Activated CD8-positive, alpha-beta T cell treated with anti-CD3 and anti-CD28 coated beads, Interleukin-2, amount 10 ng/mL, durations not matched to agents 7 days and 5 days (primary cell): ENCODE measurements at places on chromosomes 13 and 19. TPM values are rescaled to one million over a fixed set of nuclear protein-coding genes. Genes with fewer than 3 reads are reported as not detected.

DNA sequence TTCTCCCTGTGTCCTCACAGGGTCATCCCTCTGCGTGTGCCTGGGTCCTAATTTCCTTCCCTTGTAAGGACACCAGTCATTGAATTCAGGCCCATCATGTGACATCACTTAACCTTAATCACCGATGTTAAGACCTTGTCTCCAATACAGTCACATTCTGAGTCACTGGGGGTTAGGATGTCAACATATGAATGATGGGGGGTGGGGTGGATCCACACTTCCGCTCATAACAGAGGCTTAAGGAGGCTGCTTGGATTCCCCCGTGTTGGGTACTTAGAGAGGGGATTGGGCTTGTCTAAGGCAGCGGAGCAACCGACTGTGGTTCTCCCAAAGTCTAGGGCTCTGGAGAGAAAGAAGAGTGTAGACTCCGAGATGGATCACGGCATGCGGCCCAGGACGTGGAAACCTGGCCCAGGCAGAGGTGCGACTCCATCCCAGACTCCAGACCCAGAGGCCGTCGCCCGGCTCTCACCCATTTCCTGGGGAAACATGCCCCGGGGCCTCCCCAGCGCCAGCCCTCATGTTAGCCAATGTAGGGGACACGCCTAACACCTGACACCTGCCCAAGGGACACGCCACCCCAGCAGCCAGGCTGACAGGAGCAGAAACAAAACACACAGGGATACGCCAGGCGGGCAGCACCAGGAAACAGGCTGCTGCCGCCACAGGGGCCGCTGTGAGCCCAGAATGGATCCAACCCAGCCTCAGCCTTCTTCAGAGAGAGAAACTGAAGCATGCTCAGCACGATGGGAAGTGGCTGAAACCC, 17.1 kb upstream of the IGLON5 start:
- H3K4me3 ChIP-seq, result no peak overlapping the region
- H3K27me3 ChIP-seq, result no peaks in the 10 kb centered on the region
- no peaks in the 10 kb centered on the region for H3K36me3 ChIP-seq
- no peak for DNase-seq
- no peak overlapping the region for H3K27ac ChIP-seq
- no peaks in the 10 kb centered on the region for H3K4me1 ChIP-seq

GRCh38 chr19:45275370-45275971, 24.4 kb downstream of the MARK4 start:
- no peak overlapping the region for H3K27ac ChIP-seq
- H3K36me3 ChIP-seq, result peaks cover 11% of the 10 kb centered on the region
- H3K4me1 ChIP-seq, result no peaks in the 10 kb centered on the region
- H3K27me3 ChIP-seq, result no peaks in the 10 kb centered on the region

GRCh38 chr13:112690283-112690929, 568 bp downstream of the ATP11A start:
- DNase-seq, result peak; percentile 40
- H3K4me1 ChIP-seq, result peaks cover 47% of the 10 kb centered on the region
- no peaks in the 10 kb centered on the region for H3K27me3 ChIP-seq
- H3K36me3 ChIP-seq, result no peaks in the 10 kb centered on the region
- H3K27ac ChIP-seq, result peak overlapping the region; percentile 76
- H3K4me3 ChIP-seq, result peak overlapping the region; percentile 77

Gene FARP1
- 1.1 TPM for total RNA-seq
